ENCODE measurements at places on chromosomes 2 and 18.

DNA sequence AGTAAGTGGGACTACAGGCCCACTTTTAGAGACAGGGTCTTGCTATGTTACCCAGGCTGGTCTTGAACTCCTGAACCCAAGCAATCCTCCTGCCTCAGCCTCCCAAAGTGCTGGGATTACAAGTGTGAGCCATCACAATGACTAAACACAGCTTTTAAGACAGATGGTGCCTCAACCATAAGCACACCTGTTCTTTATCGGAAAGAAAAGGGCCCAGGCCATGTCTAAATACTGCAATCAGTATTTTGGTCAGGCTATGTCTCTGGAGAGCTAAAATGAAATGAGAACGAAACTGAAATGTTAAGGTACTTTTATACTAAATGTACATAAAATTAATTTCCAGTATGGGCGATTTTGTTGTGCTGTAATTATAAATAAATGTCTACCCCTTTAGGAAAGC, 69.5 kb upstream of the SPTBN1 start:
- no peak for DNase-seq

DNA sequence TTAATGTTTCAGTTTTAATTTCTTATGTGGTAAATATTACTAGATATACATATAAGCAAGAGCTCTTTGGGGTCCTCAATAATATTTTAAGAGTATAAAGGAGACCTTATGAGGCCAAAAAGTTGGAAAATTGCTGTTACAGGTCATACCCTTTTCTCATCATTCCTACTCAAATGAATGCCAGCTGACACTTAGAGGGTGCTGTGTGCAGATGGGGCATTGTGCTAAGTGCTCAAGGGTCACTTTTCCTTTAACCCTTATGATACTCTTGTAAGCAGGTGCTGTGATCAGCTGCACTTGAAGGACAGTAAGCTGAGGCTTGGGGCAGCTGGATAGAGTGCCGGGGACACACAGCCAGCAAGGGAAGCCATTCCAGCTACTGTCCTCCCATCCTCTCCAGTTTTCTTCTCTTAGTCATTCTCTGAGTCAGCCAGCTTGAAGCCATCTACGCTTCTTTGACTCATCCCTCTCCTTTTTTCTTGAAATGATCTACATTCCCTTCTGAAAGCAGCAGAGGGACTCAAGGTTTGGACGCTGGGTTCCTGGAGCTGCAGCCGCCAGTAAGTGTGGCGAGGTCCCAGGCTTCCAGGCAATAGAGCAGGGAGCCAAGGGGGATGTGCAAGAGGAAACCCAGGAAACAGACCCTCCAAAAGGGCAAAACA, 42.0 kb upstream of the CREB1 start:
- no peak for DNase-seq

GRCh38 chr2:27281855-27282559, at the start of gene TRIM54:
Gene TRIM54 (plus strand): TSS chr2:27282429. CDS start chr2:27282732, 303 bp downstream.
- no peak for DNase-seq

DNA sequence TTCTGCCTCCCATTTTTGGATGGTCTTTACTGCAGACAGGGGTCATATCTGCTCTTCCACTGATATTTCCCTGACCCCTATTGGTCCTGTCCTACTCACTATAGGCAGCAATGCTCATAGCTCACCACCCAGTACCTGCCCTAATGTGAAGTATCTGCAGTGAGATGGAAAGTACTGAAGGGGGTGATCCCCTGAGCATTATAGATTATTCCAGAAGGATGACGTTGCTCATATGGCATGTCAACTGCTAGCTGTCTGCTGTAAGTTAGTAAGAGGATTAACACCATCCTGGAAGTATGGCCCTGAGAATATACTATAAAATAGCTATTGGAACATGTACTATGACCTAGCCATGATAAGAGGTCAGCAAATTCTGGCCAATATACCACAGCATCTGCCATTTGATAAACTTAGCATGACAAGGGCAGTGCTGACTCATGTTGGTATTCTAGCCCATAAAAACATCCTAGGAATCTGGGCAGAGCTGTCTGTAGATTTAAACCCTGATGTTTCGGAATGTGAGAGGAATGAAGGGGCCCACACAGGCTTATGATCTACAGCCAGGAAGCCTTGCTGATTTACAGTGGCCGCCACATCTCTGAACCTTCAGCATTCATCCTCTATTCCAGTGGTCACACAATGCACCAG, 451.4 kb downstream of the TNS1 start:
- DNase-seq = no peak

DNA sequence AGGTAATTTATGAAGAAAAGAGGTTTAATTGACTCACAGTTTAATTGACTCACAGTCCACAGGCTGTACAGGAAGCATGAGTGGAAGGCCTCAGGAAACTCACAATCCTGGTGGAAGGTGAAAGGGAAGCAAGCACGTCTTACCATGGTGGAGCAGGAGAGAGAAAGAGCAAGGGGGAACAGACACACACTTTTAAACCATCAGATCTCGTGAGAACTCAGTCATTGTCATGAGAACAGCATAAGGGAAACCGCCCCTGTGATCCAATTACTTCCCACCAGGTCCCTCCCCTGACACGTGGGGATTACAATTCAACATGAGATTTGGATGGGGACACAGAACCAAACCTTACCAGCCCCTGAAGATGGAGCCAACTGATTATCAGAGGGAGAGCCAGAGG, 11.2 kb upstream of the PUM2 start:
- no peak for DNase-seq

- no peak for DNase-seq
These were observed 111.3 kb downstream of the WDSUB1 start for GRCh38 chr2:159175182-159175581.

- DNase-seq = no peak
These were observed 3.8 kb downstream of the SOCS6 start for GRCh38 chr18:70292628-70293027.

- no peak for DNase-seq
These were observed 25.9 kb upstream of the RAMP1 start for GRCh38 chr2:237833546-237833945.

DNA sequence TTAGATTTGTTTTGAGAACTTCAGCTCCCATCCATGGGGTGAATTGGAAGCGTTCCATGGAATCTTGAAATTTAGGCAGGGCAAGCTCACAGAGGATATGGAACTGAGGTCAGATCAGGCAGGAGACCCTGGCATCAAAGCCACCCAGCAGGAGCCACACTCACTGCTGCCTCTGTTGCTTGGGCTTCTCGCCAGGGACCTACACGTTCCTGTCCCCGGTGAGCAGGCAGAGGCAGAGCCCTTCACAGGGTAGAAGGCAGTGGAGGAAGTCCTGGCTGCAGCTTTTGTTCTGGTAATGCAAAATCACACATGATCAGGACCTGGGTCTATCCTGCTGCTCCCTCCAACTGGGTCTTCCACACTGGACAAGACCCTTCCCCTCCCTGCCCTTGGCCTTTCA, 42.1 kb downstream of the CAPN13 start:
- DNase-seq = no peak

- no peak for DNase-seq
These were observed 21.4 kb upstream of the FRZB start for GRCh38 chr2:182887753-182888415.

GRCh38 chr2:216151313-216152025, 42.3 kb downstream of the XRCC5 start:
- DNase-seq = no peak

DNA sequence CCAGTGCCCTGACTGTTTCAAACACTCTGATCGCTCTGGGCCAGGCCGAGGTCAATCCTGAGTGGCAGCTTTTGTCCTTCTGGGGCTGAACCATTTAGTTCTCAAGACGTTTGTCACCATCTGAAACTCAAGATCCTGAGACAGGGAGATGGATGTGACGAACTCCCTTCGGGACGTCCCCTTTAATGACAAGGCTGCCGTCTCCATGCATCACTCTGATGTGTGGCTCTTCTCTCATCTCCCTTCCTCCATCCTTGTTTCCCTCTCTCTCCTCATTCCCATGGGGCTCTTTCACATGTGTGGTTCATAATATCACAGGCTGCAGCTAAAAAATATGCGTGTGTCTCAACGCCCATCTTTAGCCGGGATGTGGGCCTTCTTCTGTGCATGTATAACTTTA, 189.6 kb downstream of the DNER start:
- DNase-seq = no peak

- DNase-seq = no peak
These were observed 30.6 kb downstream of the HJURP start for GRCh38 chr2:233823731-233824121.

- no peak for DNase-seq
These were observed 207.8 kb downstream of the MYT1L start for GRCh38 chr2:2123238-2123637.

- DNase-seq = no peak
These were observed 7.7 kb upstream of the DNMT3A start for GRCh38 chr2:25349397-25349796.

DNA sequence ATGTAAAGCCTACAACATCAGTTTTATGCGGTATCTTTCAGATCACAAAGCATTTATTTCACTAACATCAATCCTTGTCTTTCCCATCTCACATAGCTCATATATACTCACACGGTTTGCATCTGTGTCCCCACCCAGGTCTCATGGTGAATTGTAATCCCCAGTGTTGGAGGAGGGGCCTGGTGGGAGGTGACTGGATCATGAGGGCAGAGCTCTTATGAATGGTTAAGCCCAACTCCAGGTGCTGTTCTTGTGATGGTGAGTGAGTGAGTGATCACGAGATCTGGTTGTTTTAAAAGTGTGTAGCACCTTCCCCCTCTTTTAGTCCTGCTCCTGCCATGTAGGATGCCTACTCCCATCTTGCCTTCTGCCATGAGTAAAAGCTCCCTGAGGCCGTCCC, 42.0 kb downstream of the PARD6G start:
- no peak for DNase-seq

DNA sequence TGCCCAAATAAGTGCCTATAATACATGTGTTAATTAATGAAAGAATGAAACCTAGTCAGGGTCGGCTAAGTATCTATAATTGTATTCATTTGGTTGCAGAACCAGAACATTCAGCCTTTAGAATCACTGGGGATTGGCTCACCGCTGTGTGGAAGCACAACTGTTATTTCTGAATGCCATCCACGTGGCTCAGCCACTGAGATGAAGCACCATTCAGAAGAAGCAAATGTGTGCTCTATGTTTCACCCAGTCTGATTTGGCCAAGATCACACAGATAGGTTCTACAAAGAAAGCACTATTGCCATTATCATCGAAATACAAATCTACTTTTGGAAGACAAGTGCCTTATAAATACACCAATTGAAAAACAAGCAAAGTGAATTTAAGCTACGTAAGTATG, 30.6 kb upstream of the SPOPL start:
- no peak for DNase-seq

DNA sequence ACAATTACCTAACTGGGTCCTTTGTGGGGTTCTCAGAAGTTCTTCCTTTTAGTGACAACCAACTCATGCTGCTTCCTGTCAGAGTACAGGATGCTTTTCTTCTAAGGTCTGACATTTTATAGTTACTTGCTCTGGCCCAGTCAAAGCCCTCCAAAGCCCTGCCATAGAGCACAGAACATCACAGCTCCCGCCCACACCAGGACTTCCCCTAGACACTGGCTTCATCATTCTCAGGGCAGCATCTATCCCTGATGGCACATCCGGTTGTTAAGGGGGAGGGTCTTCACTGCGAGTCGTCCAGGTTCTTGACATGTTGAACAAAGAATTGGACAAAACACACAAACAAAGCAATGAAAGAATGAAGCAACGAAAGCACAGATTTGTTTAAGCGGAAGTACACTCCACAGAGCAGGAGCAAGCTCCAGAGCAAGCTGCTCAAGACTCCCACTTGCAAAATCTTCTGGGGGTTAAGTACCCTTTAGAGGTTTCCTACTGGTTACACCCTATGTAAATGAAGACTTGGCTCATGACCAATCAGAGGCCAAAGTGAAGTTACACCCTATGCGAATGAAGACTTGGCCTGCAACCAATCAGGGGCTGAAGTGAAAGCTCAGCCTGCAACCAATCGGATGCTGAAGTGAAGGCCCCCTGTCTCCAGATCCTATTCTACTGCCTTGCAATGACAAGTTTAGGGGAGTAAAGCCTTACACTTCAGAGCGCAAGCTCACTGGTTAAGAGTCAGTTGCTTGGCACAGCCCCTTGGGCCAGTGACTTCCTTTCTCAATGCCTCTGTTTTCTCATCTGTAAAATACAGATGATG, 79.0 kb downstream of the HDAC4 start:
- no peak for DNase-seq

DNA sequence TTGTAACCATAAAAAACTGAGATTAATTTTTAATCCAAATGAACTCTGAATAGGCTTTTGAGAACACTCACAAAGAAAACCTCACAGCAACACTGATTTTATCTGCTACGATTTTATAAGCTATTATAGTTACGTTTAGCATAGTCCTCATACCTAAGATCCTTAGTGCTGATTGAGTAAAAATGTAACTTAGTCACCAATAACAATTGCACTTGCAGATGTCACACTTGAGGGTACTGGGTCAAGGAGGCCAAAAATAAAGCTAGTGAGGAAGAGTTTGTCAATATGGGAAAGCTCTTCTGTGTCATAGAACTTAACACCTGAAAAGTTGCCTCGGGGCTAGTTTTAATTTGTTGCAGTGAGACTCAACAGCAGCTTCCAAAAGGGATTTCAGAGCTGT, 706.5 kb upstream of the FAM98A start:
- DNase-seq = no peak

GRCh38 chr18:77115192-77115953, 17.2 kb downstream of the MBP start:
- no peak for DNase-seq

- no peak for DNase-seq
These were observed 577 bp upstream of the GLI2 start for GRCh38 chr2:120734930-120735651.

Data from activated naive CD4-positive, alpha-beta T cell (primary cell).